ENCODE measurements at places on chromosomes 16 and 17.

DNA sequence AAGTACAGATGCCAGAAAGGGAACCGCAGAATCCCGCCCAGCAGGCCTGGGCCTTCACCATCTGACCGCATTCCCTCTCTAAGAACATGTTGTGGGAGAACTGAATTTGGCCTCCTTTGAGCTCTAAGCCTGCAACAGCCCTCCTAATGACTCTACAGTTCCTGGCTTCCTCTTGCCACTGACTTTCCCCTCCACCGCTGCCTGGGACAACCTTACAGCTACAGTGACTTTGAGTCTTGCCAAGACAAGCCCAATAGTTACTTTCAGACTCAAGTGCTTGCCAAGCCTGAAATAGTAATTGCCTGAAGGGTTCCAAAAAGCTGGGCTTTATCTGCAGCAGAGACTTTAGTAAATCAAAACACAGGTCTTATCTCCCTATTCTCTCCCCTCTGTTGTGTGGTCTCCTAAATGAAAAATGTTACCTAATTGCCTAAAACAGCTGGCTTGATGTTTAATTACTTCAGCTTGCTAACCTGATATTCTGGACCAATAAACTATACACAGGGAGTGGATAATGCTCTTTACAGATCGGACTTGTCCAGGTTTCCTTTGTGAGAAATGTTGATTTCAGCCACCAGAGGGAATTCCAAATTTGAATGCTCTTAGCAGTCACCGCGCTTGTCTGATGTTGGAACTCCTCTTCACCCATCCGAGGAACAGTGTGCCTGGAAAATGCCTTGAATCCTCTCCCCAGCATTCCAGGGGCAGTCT lies 85.1 kb upstream of the TBX2 start:
- no peak for DNase-seq
- H3K36me3 ChIP-seq, result no peaks in the 10 kb centered on the region
- peak overlapping the region; percentile 78 for H3K27ac ChIP-seq
- no peak overlapping the region for H3K4me3 ChIP-seq

- H3K36me3 ChIP-seq, result no peaks in the 10 kb centered on the region
- DNase-seq, result no peak
- H3K27me3 ChIP-seq, result no peaks in the 10 kb centered on the region
- no peak overlapping the region for H3K27ac ChIP-seq
- no peak overlapping the region for H3K4me3 ChIP-seq
Observed at GRCh38 chr17:45730192-45730591, 53.9 kb upstream of the CRHR1 start.

- no peaks in the 10 kb centered on the region for H3K4me1 ChIP-seq
- no peaks in the 10 kb centered on the region for H3K27me3 ChIP-seq
- no peak for DNase-seq
Observed at GRCh38 chr17:8922928-8923327, 42.6 kb downstream of the PIK3R5 start.

DNA sequence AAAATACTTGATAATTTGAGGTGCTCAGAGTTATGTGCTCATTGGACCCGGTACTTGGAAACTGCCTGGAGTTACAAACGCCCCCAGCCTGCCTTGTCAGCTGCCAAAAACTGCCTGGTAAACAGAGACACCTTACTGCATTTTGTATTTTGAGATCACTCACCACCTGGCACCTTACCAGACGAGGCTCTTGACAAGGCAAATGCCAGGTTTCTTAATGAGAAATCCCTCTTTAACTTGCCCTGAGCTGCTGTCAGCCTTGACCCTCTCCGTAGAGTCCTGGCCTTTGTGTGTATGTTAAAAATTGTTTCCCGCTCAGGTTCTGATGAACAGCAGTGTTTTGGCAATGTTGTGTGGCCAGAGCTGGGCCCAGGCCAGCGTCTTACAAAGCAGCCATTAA lies 28.8 kb downstream of the SYT17 start:
- no peak for DNase-seq
- H3K4me3 ChIP-seq, result no peak overlapping the region
- no peaks in the 10 kb centered on the region for H3K36me3 ChIP-seq
- H3K27me3 ChIP-seq, result no peaks in the 10 kb centered on the region
- H3K27ac ChIP-seq, result no peak overlapping the region

DNA sequence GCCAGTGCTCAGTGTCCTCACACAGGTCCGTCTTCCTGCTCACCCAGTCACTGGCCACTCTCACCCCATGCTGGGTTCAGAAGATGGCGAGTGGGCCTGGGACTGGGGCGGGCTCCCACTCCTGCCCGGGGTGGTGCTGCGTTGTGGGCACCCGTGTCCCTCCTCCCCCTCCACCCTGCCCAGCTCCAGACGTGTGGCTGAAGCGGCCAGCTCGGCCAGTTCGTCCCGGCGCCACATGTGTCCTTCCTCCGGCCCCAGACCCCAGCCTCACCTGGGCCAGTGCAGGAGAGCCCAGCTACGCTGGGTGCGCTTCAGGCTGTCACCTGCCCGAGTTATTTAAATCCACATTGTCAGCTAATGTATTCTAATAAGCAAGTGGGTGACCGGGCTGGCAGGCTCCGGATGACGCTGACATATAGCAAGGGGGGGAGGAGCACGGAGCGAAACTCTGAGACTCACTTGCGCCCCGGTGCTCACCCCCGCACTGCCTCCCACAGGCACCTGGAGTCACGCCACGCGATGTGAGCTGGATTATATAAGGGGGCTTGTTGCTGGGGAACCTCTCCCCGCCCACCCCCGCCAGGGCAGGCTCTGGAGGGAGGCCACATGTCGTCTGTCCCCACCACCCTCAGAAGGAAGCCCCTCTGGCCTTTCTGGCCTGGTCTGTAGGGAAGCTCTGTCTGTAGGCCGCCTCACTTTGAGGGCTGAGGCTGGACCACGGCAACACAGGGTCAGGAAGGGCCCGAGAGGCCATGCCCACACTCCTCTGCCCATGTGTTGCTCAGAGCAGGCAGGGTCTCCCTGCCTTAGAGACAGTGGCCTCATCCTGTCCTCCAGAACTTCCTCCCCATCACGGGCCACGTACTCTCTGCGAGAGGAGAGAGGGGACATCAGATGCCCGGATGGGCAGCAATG lies 7.1 kb upstream of the BAIAP2 start:
- H3K27me3 ChIP-seq, result no peaks in the 10 kb centered on the region
- no peak overlapping the region for H3K4me3 ChIP-seq
- no peak for DNase-seq
- H3K27ac ChIP-seq, result no peak overlapping the region
- H3K4me1 ChIP-seq, result peaks cover 70% of the 10 kb centered on the region

DNA sequence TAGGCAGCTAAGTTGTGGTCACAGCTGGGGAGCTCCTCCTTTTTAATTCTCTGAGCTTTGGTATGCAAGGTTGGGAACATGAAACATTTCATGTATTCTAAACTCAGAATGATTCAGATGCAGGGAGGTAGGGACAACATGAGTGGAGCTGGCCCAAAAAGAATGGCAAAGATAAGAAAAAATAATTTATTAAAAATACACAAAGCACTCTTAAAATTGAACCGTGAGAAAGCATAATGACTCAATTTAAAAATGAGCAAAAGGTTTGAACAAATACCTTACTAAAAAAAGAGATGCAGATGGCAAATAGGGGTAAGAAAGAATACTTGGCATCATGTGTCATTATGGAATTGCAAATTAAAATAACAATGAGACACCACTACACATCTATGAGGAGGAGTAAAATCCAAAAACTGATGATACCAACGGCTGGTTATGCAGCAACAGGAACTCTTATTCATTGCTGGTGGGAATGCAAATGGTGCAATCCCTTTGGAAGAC lies 175.6 kb upstream of the IRX3 start:
- peaks cover 4% of the 10 kb centered on the region for H3K4me1 ChIP-seq
- no peak for DNase-seq
- no peaks in the 10 kb centered on the region for H3K36me3 ChIP-seq
- H3K4me3 ChIP-seq, result no peak overlapping the region

DNA sequence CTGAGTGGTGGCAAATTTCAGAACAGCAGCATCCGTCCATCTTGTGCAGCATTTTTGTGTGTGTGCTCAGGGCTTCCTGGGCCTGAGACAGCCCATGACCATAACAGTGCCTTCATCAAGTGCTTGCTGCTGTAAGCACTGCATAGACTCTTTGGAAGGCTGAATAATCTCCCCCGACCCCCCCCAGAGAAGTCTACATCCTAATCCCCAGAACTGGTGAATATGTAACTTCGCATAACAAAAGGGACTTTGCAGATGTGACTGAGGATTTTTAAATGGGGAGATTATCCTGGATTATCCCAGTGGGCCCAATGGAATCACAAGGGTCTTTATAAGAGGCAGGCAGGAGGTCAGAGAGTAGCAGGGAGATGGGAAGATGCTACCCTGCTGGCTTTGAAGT lies 50.6 kb downstream of the TMC5 start:
- no peak overlapping the region for H3K4me3 ChIP-seq
- no peak overlapping the region for H3K27ac ChIP-seq
- H3K36me3 ChIP-seq, result no peaks in the 10 kb centered on the region
- no peaks in the 10 kb centered on the region for H3K4me1 ChIP-seq
- no peaks in the 10 kb centered on the region for H3K27me3 ChIP-seq
- DNase-seq, result no peak

- peak overlapping the region; percentile 94 for H3K27ac ChIP-seq
- H3K4me1 ChIP-seq, result peaks cover 12% of the 10 kb centered on the region
- H3K27me3 ChIP-seq, result no peaks in the 10 kb centered on the region
- no peak for DNase-seq
- no peaks in the 10 kb centered on the region for H3K36me3 ChIP-seq
- H3K4me3 ChIP-seq, result peak overlapping the region; percentile 64
Observed at GRCh38 chr16:89700649-89701424, 668 bp downstream of the SPATA2L start.

DNA sequence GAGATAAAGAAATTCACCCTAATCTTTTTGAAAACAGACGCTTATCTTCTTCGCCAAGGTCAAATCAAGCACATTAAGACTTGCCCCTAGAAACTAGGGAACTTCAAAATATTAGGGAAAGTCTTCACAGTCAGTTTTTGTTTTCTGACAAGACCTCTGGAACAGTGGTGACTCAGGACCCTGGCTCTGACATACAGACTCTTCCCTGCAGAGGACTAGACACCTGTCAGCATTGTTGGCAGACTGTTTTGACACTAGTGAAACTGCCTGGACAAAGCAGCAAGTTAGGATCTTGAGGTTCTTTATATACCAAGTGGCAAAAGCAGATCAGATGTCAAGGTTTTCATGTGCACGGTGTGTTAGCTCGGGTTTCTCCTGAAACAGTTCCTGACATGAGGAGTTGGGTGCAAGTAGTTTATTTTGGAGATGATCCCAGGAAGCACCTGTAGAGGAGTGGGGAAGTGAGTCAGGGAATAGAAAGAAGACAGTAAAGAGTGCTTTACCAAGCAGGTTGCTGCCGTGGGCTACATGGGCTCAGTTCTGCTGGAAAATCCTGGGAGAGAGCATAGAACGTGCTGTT lies 182.0 kb upstream of the IRX5 start:
- no peak for DNase-seq
- no peak overlapping the region for H3K27ac ChIP-seq
- H3K27me3 ChIP-seq, result no peaks in the 10 kb centered on the region
- H3K36me3 ChIP-seq, result no peaks in the 10 kb centered on the region
- no peaks in the 10 kb centered on the region for H3K4me1 ChIP-seq
- H3K4me3 ChIP-seq, result no peak overlapping the region

DNA sequence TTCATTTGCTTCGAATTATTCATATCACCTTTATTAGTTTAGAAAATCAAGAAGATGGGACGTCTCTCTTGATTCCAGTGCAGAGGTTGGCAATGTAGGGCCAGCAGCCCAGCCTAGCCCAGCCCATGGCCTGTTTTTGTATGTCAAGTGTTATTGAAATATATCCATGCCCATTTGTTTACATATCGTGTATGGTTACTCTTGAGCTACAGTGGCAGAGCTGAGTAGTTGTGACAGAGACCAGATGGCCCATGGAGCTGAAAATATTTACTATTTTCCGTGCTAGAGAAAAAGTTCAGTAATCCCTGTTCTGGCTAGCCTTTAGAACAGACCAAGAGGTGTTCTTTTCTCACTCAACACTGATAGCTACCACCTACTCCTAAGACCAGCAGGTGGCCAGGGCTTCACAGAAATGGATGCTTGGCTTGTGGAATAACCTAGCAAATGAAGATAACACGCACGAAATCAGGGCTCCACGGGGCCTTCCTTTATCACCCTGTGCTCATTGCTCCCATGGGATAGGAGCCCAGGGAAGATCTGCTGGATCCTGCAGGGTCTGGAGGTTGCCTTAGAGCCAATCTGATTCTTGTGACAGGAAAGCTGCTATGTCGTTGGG lies 123.2 kb upstream of the ANKFN1 start:
- no peaks in the 10 kb centered on the region for H3K27me3 ChIP-seq
- H3K27ac ChIP-seq, result no peak overlapping the region
- H3K4me1 ChIP-seq, result no peaks in the 10 kb centered on the region

Measured in esophagus squamous epithelium (tissue), 5 donors.